ENCODE measurements at places on chromosomes 6 and 20. TPM values are rescaled to one million over a fixed set of nuclear protein-coding genes. Genes with fewer than 3 reads are reported as not detected.

DNA sequence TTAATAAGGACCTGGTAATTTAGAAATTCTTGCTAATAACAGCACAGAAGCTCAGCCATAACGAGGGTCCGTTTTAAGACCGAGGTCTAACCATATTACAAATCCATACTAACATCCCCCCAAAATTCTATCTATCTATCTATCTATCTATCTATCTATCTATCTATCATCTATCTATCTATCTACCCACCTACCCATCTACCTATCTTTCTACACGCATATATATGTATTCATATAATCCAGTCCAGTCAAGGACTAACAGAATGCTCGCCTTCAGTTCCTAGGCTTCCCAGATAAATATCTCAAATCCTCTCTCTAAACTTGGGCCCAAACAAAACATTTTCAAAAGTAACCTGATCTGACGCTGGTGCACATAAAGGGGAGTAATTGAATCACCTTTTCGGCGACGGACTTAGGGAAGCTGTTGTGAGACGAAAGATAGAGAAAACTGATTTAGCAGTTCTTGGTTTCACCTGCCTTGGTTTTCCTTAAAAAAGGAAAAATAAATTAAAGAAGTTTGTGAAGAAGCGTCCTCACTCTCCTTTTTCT, 14.5 kb downstream of the HMGN4 start:
- DNase-seq, result no peak

- peak; percentile 79 for DNase-seq
Measured at GRCh38 chr6:56329271-56330050, 82.1 kb upstream of the COL21A1 start.

DNA sequence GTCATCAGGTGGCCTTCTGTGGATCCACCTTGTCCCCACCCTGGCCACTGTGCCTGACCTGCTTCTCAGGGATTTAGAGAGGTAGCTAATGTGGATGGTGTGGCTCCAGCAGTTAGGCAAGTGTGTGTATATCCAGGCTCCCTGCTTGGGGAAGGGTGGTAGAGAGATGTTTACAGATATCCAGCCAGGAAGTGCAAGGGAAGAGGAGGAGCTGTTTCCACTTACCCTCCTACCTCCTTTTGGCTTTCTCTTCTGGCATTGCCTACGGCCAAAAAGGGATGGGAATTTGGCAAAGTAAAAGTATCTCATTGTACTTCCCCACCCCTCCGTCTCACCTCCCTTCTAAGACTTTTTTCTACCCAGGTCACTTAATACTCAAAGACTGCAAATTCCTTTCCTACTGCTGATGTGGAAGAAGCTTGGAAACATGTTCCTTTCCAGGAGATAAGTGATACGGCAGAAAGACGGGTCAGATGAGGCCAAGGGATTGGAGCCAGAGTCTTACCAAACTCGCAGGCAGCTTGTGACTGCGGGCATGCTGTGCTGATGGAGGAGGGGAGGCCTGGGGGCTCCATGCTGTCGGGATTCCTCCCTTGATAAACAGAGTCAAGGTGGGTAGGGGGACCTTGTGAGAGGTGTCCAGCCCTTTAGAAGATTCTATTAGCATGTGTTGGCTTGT, 253.4 kb downstream of the PRL start:
- no peak for DNase-seq

- DNase-seq, result no peak
Measured at GRCh38 chr6:108549741-108550140, 11.0 kb upstream of the FOXO3 start.

Gene ZNF318
- polyA plus RNA-seq, result 25.8 TPM

- DNase-seq, result no peak
Measured at GRCh38 chr6:12473494-12473893, 183.3 kb downstream of the EDN1 start.

Gene CDSN
- not detected for polyA plus RNA-seq

DNA sequence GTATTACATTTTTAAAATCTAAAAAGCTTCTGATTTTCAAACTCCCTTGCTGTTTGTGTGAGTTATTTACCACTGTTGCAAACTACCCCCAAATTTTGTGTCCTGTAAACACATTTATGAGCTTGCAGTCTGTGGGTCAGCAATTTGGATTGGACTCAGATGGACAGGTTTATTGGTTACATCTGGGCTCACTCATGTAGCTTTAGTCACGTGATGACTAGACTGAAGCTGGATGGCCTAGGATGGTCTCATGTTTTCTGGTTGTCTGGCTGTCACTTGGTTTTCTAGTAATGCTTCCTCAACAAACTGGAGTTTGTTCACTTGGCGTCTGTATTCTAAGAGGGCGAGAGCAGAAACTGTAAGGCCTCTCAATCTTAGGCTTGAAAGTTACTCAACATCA, 12.2 kb upstream of the C6orf58 start:
- no peak for DNase-seq

All from right lung (tissue), 10 donors.